ENCODE measurements at places on chromosomes 4 and X. TPM values are rescaled to one million over a fixed set of nuclear protein-coding genes. Genes with fewer than 3 reads are reported as not detected.

The GPR119 gene
- total RNA-seq, result not detected

The SYP gene
- 0.73 TPM for total RNA-seq

The ANKRD50 gene
- 0.19 TPM for total RNA-seq

The NOX1 gene
- total RNA-seq, result not detected

The PAGE5 gene
- total RNA-seq, result 0.70 TPM

The EXOSC9 gene
- 45.4 TPM for total RNA-seq

The SYNPO2 gene
- 1.4 TPM for total RNA-seq

The HNRNPDL gene
- 322 TPM for total RNA-seq

The HSFX2 gene
- not detected for total RNA-seq

The PPP2R2C gene
- total RNA-seq, result not detected
